ENCODE measurements at places on chromosomes 1 and 21.

- DNase-seq = peak; percentile 19
Observed at GRCh38 chr1:51753969-51754368, 124.6 kb downstream of the NRDC start.

- no peak for DNase-seq
Observed at GRCh38 chr1:55278378-55278777, 63.2 kb upstream of the USP24 start.

DNA sequence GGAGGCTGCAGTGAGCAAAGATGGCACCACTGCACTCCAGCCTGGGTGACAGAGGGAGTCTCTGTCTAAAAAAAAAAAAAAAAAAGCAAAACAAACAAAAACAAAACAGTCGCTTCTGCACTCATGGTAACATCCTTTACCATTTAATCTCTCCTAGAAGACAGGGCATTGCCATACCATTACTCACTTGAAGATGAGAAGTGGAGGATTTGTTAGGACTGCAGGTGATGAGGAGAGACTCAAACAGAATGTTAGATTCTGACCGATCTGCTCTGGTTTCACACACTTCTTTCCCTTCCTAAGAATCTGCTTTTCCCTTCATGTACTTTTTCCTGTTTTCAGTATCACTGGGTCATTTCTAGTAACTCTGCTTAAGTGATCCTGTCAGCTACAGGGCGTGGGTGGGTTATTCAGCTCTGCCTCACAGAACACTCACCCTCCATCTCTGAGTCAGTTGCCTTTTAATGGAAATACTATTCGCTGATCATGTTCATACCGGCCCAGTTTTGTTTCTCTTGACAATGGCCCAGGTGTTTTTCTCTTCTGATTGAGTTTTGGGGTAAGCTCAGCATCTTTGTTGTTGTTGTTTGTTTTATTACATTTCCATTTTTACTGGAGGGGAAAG, 148.0 kb upstream of the ERG start:
- DNase-seq = peak; percentile 44

- no peak for DNase-seq
Observed at GRCh38 chr21:26085127-26085526, 85.4 kb downstream of the APP start.

Measured in M059J (cell line).